ENCODE measurements at places on chromosomes 5 and 9.

GRCh38 chr5:6452622-6453504 lies 4.2 kb downstream of the UBE2QL1 start:
- DNase-seq, result no peak

GRCh38 chr9:120531683-120532300 lies 48.2 kb downstream of the CDK5RAP2 start:
- peak; percentile 46 for DNase-seq

- no peak for DNase-seq
Observed at GRCh38 chr9:80467632-80468031, 895.9 kb downstream of the TLE4 start.

DNA sequence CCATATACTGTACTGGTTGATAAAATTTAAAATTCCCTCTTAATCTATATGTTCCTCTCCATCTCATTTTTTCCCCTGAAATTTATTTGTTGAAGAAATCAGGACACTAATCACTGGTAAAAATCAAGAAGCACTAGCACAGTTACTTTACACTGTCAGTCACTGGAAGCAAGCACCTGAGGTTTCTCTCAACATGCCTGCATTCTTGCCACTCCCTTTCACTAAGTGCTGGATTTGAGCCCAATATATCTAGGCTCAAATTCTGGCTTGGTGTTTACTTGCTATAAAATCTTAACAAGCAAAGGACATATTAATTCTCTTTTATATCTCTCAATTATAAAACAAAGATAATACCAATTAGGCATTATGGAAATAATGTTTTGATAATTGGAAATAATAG lies 58.6 kb downstream of the DIAPH1 start:
- peak; percentile 91 for DNase-seq

DNA sequence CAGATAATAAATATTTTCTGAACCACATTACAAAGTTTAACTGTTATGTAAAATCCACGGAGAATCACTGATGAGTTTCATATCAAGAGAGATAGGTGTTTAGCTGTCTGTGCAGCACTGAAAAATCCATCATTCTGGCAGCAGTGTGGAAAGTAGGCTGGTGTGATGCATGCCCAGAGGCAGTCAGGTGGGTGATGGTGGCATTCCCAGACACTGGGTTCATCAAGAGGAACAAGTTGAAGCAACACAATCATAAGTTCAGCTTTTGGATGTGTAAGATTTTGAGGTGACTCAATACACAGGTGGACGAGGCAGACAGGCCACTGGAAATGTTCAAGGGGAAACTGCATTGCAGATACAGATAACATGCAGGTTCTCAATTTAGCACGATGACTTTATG lies 11.9 kb downstream of the DNAH5 start:
- DNase-seq, result no peak

GRCh38 chr5:149406203-149406978 lies 27.3 kb upstream of the IL17B start:
- no peak for DNase-seq

DNA sequence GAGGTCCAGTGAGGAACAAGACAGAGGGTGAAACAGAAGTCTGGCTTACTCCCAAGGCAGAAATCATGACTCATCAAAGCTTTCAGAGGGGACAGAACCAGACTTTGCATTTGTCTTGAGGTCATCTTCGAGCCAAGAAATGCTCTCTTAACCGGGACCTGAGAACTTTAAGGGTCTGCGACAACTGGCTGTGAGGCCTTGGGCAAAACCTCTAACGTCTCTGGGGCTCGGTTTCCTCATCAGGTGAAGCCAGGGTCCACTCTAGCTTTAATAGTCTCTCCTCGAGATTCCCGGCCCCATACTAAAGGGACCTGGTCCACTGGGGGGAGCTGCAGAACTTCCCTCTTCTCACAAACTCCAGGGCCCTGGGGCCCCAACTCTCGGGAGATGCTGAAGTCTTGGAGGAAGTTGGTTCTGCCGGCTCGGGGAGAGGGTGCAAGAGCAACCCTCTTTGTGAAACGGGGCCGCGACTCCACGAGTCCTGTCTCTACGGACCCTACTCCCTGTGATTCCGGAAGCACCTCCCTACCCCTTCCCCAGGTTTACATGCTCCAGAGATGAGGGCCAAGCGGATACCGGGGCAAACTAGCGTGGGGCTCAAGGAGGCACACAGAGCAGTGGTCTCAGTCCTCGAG lies 2.6 kb downstream of the GLIS3 start:
- DNase-seq, result no peak

- DNase-seq, result no peak
Observed at GRCh38 chr9:126916909-126917308, 2.3 kb downstream of the RALGPS1 start.

DNA sequence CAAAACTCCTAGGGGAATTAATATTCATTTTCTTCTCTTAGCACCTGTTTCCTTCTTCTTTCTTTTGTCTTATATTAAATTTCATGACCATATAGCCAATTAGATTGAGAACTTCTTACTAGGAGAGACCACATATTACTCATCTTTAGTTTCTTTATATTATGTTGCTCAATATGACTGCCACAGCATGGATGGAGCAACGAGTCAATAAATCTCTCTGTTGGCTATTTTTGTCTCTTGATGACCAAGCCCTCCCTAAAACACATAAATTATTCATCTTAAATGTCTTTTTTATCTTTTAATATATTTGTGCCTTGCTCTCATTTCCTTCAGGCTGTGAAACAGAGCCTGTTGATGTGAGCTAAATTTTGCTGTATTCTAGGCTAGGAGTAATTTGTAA lies 123.0 kb downstream of the ADAMTSL1 start:
- DNase-seq, result no peak

- no peak for DNase-seq
Observed at GRCh38 chr9:102594241-102594640, 400.9 kb upstream of the CYLC2 start.

- DNase-seq, result no peak
Observed at GRCh38 chr5:151034422-151035379, 14.3 kb downstream of the GPX3 start.

DNA sequence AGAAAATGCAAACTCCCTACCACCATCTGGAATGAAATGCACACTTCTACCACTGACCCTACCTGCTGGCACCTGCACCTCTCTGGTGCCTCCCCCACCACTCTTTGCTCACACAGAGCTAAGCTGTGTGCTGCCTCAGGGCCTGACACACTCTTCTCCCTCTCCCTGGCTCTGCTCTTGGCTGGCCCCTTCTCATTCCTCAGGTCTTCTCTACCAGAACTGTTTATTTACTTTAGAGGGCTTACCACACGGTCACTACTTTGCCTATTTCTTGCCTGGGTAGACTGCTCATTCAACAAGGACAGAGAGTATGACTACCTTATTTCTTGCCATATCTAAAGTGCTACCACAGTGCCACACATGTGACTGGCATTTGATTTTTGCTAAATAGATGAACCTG lies 3.3 kb downstream of the REEP5 start:
- no peak for DNase-seq

DNA sequence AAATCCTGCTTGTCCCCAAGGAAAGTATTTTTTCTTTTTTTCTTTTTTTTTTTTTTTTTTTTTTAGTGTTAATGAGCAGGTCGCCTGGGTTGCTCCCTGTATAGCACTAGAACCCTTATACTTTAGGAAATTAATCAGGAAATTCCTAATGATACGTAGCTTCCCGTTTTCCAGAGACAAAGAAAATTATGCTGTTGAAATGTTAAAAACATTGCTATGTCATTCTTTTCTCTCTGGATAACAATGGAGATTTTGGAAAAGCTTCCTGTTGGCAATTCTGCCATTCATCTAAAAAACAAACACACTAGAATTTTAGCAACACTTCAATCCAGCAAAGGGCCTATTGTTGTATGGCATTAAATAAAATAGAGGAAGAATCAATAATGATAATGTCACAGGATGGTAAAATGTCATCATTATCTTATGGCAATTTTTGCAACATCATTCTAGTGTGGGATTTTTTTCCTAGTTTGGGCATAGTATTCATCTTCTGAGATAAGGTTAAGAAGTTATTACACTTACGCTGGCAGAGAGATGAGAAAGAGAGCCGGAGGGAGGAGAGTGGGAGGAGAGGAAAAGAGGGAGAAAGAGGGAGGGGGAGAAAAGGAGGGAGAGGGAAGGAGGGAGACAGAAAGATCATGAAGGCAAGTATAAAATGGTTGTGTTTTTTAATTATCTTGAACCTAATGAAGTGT lies 315.8 kb upstream of the PDE4D start:
- no peak for DNase-seq

DNA sequence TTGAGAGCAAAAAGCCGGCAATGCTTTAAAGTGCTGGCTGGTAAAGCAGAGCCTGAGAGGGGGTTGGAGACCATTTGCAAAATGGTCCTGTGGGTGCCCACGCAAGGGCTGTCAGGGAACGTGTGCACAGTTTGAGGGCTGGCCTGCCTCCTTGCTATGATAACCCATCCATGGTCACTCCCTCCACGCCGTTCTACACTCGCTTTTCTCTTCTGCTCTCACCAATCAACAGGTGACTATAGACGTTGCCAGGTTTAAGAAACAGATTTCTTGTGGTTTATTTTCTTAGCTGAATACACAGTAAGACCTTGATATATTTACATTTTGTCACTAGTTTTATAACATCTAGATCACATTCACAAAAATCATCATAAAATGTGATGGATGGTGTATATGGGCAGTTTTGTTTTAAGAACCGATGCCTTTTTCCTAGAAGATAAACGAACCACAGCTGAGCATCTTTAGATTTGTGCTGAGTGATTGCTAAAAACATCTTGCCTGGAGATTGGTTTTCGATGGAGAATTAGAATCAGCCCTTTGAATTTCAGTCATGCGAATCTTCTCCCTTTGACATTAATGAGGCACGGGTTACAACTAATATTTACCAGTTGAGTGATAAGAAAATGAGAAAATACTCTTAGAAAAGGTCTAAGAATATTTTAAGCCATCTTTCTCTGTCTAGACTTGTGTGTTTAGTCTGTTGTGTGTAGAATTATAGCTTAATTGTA lies 13.9 kb downstream of the MAP1B start:
- no peak for DNase-seq

DNA sequence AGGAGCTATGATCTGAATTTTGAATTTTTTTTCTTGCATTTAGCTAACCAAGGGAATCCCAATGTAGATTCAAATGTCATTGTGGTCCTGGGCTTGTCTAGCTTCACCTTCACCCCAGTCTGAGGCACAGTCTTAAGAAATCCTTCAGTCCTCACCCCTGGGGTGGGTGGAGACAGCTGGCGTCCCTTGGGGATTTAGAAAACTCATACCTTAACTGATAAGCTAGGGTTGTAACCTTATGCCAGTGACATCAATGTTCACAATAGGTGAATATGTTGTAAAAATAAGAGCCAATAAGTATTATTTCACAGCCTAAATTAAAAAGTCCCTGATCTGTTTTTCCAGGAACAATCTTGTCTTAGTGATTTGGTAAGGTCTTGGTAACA lies 4.6 kb downstream of the ISOC1 start:
- DNase-seq, result no peak

DNA sequence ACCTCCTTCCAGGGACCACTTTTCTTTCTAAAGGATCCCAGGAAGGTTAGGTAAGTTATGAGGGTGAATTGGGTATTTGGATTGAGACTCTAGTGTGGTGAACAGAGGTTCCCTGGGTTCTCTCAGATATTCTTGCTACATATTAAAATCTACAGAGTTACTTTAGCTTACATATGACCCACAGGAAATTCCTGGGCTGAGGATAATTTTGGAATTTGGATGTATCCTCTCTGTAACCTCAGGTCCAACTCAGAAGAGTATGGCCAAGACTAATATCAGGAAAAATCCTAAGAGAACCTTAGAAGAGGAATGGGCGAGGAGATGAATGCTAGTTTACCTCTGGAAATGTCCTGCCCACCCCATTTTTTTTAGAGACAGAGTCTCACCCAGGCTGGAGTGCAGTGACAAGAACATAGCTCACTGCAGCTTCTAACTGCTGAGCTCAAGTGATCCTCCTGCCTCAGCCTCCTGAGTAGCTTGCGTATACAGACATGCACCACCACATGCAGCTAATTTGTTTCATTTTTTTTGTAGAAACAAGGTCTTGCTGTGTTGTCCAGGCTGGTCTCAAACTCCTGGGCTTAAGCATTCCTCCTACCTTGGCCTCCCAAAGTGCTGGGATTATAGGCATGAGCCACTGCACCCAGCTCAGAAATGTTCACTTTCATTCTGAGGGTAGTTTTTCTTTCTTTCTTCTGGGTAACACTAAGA lies 196.4 kb downstream of the ARHGEF28 start:
- DNase-seq, result no peak

DNA sequence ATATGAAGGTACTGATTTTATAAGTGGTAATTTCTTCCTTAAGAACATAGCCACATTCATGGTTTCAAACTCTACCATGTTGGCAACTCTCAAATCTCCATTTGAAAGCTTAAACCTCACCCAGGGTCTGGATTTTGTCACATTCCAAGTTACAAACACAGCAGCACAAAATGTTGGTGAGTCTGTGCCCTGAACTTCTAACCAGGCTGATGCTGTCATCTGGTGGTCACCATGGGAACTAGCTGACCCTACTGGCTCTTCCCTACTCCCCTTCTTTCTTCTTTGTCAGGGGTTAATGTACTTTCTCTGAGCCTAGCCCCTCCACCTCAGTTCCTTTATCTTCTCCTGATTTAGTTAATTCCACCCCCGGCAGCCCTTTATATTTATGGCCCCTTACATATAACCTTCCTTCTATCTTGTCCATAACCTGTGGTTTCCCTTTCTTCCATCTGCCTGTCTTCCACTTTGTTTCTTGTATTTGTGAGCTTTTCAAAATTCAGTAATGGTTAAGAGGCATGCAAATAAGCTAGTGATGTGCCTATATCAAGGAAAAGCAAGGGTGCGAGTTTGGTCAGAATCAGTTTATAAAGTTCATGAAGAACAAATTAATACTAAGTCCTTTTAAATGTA lies 35.9 kb downstream of the TGFBR1 start:
- DNase-seq, result no peak

GRCh38 chr9:96638606-96639364 lies 16.3 kb downstream of the PRXL2C start:
- no peak for DNase-seq
